COLO829 (cell line): ENCODE measurements at places on chromosomes 12 and 14.
A peak's percentile ranks its signal among the peaks of the same experiment; 100 is the strongest.

DNA sequence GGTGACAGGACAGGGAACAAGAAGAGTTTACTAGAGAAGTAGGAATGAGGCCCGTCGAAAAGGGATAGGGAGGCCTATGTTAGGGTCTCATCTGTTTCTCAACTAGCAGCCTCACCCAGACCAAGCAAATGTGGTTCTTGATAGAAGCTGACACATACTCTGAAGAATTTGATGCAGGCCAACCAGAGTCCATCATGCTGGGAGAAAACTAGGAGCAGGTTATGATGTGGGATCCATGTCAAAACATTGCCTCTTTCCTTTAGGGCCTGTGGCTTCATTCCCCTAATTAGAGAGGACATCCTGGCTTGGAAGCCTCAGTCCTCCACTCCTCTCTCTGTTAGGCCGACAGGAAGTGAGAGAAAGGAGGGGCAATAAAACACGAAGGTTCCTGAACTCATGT lies 122.8 kb downstream of the NTF3 start:
- DNase-seq: no peak

- no peak for DNase-seq
Measured at GRCh38 chr12:130151846-130152245, 10.4 kb upstream of the FZD10 start.

DNA sequence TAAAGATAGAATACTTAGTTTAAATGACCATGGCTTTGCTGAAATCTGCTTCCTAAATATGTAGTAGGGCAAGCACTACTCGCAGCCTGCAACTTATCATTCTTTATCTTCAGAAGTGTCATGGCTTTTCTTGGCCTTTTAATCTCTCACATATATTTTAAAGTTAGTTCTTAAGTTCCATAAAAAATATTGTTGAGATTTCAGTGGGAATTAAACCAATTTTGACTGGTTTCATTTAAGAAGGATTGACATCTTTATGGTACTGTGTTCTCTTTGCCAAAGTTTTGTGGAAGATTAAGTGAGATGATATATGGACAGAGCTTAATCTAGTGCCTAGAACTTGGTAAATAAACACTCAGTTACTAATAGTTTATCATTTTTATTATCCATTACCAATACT lies 56.7 kb downstream of the KIAA0586 start:
- no peak for DNase-seq

GRCh38 chr12:113465808-113466453 lies 5.7 kb downstream of the LHX5 start:
- no peak for DNase-seq

DNA sequence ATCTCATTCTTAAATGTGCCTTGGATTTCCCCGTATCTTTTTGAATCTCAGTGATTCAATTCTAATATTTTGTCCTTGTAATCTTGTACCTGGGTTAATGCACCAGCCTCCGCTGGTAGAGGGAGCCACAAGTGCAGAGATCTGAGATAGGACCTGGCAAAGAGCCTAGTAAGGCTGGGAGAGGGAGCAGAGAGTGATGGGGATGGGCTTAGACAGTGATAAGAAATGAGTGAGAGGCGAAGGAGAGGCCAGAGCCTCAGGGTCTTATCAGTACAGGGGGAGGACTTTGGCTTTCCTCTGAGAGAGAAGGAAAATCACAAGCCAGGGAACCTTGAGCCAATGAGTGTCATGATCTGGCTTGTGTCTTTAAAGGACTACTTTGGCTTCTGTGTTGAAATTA lies 30.5 kb upstream of the LMNTD1 start:
- DNase-seq: no peak

GRCh38 chr12:59194794-59195193 lies 274.5 kb upstream of the LRIG3 start:
- DNase-seq: no peak

DNA sequence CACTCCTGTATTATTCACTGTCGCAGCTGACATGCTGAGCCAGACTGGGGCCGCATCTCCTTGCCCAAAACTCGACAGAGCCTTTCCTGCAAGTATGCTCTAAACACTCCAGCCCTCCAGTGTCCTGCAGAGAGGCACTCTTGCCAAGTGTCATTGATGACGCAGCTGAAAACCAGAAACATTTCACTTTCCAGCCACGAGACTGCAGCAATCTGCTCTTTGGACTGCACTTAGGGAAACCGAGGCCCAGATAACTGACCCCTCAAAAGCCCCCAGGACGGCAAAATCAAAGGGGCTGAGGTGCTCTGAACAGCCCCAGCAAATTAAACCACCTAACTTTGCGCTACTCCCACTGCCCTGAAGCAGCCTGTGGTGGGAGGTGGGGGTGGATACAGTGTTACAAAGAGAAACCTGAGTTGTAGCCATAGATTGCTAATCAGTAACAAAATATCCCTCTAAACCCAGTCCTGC lies 2.6 kb downstream of the CCDC85C start:
- no peak for DNase-seq

DNA sequence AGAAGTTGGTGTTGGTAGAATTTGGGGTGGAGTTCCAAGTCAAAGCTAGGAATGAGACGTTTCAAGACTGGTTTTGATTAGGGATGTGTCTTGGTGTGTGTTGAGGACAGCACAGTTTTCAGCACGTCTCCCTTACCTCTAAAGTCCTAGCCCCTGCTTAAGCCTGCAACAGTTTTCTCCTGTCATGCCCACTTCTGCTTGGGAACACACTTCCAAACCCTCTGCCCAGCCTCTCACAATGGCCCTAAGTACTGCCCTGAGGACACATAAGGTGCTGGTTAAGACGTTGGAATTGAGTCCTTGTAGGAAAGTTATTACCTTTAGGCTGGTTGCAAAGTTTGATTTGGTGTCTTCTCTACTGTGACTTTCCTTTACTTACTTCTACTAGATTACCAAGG lies 710 bp upstream of the BMAL2 start:
- DNase-seq: no peak

GRCh38 chr14:56808110-56808382 lies 2.2 kb downstream of the OTX2 start:
- DNase-seq: no peak

GRCh38 chr12:91579516-91580263 lies 397.1 kb upstream of the DCN start:
- no peak for DNase-seq

GRCh38 chr12:52673217-52673616 lies 7.0 kb downstream of the KRT1 start:
- DNase-seq: no peak

DNA sequence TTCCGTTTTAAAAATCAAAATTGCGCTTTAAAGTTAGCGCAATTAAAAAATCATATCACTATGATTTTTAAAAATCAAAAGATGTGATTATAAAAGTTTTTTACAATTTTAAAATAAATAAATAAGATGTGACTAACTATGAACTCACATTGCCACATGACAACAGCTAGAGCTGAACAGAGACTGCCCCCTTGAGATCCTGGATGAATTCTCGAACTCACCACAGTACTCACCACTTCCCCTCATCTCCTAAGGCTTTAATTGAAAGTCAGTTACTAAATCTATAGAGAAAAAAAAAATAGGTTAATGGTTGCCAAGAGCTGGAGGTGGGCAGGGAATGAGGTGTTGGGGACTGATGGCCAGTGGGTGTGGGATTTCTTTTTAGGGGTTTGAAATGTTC lies 384.2 kb downstream of the ZFP36L1 start:
- DNase-seq: no peak

DNA sequence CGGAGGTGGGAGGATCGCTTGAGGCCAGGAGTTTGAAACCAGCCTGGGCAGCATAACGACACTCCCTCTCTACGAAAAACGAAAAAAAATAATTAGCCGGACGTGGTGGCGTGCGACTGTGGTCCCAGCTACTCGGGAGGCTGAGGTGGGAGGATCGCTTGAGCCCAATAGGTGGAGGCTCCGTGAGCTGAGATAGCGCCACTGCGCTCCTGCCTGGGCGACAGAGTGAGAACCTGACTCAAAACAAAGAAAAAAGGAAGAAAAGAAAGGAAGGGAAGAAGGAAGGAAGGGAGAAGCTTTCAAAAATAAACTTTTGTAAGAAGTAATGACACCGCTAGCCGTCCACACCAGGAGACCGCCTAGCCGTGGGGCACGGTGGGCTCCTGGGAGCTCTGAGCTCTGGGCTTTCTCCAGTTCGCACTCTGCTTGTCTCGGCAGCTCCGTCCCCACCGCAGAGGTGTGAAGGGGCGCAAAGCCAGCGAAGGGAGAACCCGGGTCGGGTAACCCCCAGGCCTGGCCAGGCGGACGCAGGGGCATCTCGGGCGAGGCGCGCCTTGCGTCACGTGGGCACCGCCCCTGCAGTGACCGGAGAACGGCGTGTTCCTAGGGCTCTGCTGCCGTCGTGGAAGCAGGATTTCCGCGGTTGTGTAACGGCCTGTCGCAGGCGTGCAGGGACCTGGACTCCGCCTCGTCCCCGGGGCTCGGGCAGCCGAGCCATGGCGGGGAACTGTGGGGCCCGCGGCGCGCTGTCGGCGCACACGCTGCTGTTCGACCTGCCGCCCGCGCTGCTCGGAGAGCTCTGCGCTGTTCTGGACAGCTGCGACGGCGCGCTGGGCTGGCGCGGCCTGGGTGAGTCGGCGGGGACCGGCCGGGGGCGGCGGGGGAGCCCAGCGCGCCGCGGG lies at the start of gene IRAK3:
Gene IRAK3, plus strand, starts transcription at position 631 of the 902 bp plus-strand sequence. Its CDS starts 86 bp downstream, at position 717.
- DNase-seq: no peak

DNA sequence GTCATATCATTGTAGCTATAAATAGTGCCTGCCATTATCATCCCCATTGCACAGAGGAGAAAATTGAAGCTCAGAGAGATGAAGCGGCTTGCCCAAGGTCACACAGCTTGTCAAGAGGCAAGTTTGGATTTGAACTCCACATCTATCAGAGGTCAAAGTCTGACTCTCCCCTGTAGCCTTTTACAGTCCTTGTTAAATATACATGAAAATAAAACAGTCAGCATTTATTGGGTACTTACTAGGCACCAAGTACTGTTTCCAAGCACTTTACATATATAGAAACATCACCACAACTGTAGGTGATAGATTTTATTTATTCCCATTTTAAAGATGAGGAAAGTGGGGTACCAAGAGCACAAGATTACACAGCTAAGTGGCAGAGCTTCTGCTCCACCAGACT lies 67.2 kb downstream of the WSCD2 start:
- DNase-seq: no peak

GRCh38 chr12:118061011-118061872 lies at the start of gene WSB2:
Gene WSB2 (minus strand): TSS chr12:118061179. CDS start chr12:118061048, 131 bp downstream.
- peak; percentile 69 for DNase-seq

DNA sequence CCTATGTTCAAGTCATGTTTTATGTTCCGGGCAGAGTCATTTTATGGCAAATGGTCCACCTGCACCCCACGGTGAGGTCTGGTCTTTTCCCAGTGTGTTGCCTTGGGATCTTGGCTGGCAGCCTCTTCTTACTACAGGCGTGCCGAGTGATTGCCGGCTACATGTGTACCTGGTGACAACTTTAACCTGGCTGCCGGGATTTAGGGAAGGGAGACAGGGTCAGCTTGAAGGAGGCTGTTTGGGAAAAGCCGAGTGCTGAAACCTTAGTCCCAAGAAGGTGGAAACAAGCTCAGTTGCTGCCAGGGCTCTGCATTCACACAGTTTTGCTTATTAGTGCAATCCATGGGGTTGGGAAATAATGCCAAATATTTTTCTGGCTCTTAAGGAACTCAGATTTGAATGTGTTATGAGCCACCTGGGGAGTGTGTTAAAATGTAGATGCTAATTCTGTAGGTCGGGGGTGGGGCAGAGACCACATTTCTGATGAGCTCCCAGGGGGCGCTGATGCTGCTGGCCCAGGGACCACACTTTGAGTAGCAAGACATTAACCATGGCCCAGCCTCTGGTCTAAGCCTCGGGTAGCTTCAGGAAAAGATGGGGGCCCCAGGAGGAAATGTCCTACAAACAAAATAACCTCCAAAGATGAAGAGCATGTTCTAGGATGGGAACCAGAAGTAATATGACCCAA lies 179.6 kb downstream of the TBX5 start:
- DNase-seq: no peak

GRCh38 chr14:97978341-97978740 lies 1181.2 kb downstream of the VRK1 start:
- DNase-seq: peak; percentile 26

GRCh38 chr14:88503754-88504406 lies 50.9 kb downstream of the PTPN21 start:
- no peak for DNase-seq

- no peak for DNase-seq
Measured at GRCh38 chr14:49992448-49992847, 99.6 kb downstream of the ARF6 start.

DNA sequence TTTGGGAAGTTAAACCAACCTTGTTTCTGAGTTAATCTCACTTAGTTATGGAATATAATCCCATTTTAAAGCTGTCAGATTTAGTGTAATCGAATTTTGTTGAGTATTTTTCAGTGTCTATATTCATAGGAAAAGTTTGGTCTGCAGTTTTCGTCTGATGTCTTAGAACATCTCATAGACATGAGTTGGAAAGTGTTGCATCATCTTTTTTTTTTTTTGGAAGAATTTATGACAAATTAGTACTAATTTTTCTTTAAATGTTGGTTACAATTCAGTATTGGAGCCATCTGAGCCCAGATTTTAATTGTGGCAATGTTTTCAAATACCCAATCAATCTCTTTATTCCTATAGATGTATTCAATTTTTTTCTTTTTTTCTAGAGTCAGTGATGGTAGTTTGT lies 27.9 kb downstream of the C12orf50 start:
- DNase-seq: no peak

DNA sequence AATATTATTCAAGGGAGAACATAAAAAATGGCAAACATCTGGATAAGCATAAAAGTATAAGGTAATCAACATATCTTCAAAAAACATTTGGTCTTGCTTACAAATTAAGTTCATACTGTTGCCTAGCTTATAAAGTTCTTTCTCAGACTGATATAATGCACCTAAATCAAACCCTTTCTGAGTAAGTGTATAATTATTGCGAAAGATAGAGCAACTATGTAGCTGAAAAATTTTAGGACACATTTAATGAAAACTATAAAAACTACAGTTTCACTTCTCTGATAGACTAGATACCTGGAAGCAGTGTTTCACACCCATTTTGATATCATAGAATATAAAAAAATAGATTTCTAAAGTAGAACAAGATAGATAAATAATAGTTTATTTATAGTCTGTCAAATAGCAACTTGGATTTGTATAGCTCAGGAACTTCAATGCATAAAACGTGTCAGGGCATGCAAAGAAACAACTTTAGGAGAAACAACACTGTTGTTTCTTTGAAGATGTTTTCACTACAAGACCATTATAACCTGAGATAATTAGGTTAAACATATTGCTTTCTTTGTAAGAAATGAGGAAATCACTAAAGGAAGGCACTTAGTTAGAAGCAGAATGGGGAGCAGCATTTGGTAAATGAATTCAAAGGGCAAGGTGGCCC lies 7.6 kb downstream of the CLECL1 start:
- DNase-seq: no peak

- no peak for DNase-seq
Measured at GRCh38 chr12:17875230-17875629, 214.8 kb downstream of the RERGL start.

GRCh38 chr12:27968972-27969623 lies 3.4 kb downstream of the PTHLH start:
- DNase-seq: no peak

- DNase-seq: no peak
Measured at GRCh38 chr12:31471823-31472222, 119.1 kb downstream of the DENND5B start.
